Naive thymus-derived CD8-positive, alpha-beta T cell (primary cell): ENCODE measurements at places on chromosomes 4 and X.

DNA sequence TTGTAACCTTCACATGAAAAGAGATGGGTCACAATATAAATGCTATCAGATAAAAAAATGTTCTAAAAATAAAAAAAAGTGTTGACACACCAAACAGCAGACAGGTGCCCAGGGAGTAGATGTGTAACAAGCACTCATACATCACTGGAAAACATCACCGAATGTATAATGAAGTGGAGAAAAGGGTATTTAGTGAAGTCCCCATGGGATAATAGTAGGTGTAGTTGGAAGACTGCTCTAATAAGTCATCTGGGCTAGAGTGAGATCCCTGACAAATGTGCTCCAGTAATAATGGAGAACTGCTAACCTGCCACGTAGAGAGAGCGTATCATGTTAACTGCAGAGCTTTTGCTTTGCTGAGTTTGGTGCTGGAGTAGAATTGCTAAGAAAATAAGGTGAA, 152.0 kb downstream of the GRIA2 start:
- DNase-seq: no peak

- no peak for DNase-seq
Observed at GRCh38 chr4:147842573-147842972, 110.7 kb downstream of the ARHGAP10 start.

DNA sequence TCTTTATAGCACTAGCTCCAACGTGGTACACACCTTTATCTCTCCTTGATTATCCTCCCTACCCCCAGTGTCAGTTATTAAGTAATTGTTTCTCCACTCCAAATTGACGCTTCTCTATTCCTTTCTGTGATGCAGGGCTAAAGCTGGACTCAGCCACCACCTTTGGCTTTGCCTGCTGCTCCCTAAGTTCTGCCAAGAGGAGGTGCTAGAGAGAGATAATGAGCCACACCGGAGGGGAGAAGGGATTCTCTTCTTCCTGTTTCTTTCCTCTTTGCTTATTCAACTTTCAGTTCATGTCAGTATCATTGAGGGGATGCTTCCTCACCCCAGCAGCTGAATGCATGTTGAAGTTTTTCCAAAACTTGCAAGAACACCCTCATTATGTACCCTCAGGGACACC, 176.5 kb downstream of the GBA3 start:
- no peak for DNase-seq

- DNase-seq: no peak
Observed at GRCh38 chr4:101600287-101600686, 190.2 kb upstream of the BANK1 start.

DNA sequence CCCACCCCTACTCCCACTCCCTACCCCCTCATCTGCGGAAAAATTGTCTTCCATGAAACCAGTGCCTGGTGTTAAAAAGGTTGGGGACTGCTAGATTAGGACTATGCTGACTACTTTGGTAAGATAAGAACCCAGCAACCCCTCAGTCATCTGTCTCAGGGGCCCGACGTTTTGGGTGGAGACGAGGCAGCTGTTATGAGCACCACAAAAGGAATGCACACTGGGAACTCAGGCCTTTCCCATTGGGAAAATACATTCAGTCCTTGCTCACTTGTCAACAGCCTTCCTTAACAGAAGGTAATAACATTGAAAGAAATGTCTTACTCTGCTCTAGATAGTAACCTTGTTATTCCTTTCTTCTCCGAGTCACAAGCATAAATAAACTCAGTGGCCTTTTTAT, 310.8 kb downstream of the AFF2 start:
- DNase-seq: no peak

- DNase-seq: no peak
Observed at GRCh38 chr4:37872310-37872988, 18.4 kb upstream of the TBC1D1 start.

DNA sequence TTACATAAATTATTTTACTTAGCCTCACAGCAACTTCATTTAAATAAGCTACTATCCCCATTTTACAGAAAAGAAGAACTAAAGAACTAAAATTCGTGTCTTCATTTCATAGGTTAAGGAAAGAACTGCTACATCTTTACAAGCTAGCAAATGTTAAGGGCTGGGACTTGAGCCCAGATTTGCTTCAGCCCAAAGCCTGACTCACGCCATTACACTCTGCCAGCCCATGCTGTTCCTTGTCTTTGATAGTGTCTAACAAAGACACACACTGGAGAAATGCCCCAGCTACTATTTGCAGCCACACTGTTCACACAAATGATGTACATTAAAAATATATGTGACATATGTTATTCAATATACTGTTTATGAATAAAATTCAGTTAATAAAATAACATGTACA, 29.0 kb upstream of the ERVMER34-1 start:
- no peak for DNase-seq

- DNase-seq: no peak
Observed at GRCh38 chr4:53748328-53748772, 157.1 kb upstream of the LNX1 start.
